ENCODE measurements at places on chromosomes 3 and 15.

- DNase-seq: no peak
Measured at GRCh38 chr15:51801391-51801835, 28.0 kb upstream of the TMOD3 start.

DNA sequence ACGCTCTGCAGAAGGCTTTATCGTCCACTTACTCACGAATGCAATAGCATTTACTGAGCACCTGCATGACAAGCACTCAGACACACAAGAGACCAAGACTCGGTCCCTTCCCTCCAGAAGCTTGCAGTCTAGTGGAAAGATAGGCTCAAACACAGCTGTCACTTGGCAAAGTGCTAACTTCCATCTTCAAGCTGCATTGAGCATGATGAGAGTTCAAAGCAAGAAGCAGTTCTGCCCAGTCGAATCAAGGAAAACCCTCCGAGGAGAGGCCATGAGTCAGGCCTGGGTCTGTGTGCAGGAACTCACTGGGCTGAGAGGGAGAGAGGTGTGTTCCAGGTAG, 51.5 kb downstream of the C3orf20 start:
- DNase-seq: no peak

DNA sequence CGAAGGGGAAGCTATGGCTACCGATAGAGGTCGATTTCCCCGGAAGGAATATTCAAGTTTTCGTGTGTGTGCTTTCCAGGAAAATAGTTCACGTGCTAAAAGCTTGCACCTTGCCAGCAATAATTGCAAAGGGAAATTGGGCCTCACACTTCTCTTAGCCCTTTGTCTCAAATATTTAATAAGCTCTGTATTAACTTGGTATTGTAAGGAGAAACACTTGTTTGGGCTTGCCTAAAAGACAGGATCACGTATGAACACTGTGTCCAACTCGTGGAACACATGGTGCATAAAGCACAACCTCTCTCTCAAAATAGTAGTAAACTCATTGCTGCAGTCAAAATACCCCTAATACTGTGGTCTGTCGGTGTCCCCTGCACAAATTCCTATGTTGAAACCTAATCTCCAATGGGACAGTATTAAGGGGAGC, 352 bp upstream of the TMF1 start:
- no peak for DNase-seq

DNA sequence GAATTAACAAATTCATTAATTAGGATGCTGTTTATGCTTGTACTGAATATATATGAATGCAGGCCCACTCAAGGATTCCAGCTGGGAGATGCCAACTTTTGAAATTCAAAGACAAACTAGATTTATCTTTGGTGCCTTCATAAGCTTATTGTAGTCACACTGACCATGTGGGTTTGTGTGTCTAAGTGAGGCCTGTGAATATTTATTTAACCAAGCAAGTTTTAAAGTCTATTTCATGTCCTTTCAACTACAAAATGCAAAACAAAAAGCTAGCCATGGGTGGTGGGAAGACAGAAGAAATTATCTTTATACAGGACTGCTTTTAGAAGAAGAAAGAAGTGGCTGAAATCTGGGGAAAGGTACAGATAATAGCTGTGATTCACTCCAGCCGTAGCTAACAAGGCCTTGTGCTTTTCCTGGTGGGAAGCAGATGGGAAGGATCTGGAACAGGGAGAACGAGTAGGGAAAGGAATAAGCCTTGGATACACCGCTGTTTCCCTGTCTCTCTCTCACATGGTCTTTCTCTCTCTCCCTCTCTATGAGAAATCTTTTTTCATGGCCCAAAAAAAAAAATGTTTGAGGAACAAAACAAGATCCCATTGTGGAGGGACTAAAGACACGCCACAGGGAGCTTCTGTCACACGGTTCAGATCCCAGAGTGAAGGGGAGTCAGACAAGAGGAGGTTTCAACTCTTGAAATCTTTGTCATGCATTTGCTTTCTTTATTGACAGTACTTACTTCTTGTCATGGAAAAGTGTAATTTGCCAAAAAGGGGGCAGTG, 225.5 kb downstream of the RORA start:
- no peak for DNase-seq

- peak; percentile 5 for DNase-seq
Measured at GRCh38 chr3:103048068-103048722, 613.4 kb downstream of the ZPLD1 start.

DNA sequence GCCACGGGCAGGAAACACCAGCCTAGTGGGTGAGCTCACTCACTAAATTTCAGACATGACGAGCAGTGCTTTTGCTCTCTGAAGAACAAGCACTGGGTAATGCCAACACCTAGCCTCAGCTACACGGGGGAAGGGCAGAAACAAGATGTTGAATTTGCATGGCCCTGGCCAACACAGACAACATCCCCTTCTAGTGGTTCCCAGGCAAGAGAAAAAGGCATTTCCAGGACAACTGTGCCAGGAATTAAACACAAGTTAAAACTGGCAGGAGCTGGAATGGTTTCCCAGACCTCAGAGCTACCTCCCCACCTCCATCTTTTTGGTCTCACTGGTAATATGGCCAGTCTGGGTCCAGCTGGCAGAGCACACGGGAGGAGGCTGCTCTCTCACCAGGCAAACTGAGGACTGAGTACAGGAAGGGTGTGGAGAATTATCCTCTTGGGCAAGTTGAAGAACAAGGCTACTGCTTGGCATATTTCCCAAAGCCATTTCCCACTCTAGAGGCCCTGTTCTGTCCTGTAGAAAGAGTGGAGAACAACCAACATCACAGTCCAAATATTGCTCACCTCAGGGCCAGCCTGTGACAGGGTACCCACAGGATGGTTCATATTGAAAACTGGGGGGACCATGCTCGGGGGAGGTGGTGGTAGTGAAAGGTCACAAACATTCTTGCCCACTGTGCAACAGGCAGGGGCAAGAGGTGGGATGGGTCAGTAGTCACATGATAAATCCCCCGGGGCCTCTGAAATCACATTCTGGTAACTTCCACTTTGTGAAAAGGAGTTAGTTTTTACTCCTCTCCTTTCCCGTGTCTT, 26.5 kb downstream of the TSPAN3 start:
- no peak for DNase-seq

DNA sequence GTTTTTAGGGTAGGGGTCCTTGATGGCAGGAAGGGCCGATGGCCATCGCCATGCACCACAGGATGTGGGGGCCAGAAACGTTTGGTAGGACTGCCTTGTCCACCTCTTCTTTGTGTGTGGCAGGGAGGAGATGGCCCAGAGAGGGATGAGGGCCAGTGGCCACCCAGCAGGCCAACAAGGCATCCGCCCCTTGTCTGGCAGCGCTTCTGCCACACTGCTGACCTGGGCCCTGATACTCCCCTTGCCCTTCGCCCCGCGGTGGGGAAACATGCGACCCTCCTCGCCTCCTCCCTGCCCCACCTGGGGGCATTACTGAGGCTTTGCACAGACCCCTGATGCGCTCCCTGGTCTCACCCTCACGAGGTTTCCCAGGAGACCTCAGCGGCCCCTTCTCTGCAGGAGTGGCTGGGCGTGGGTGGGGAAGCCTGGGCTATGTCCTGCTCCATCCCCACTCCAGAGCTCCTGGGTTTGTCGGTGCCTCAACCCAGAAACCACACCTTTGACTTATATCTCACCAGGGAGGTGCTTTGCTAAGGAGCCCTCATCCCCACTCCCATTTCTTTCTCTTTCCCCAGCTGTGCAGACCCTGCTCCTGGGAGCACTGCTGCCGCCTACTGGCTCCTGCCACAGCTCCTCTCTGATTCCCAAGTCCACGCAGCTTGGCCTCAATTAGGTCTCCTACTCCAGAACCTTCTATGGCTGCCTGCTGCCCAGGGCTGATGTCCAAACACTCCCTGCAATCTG, 38.7 kb downstream of the FEM1B start:
- no peak for DNase-seq

GRCh38 chr15:80573606-80574005, 121.5 kb upstream of the ABHD17C start:
- DNase-seq: no peak

- DNase-seq: no peak
Measured at GRCh38 chr15:89747708-89748682, 3.1 kb downstream of the MESP1 start.

DNA sequence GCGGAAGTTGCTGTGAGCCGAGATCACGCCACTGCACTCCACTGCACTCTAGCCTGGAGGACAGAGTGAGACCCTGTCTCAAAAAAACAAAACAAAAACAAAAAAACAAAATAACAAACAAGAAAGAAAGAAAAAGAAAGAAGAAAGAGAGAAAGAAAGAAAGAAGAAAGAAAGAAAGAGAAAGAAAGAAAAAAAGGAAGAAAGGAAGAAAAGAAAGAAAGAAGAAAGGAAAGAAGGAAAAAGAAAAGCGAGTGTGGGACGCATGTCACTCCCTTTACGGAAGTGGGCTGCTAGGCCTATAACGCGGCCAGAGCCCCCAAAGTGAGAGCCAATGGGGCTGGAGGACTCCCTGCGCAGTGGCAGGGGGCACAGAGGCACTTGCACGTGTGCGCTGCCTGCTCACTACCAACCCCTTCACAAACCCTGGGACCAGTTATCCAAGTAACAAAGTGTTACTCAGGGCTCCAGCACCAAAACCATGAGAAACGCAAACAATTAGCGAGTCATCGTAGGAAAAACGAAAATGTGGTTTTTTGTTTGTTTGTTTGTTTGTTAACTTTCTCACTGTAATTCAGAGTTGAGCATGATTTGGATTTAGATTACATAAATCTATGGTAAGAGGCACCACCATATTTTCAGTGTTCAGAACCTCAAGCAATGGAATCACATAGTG, 40.8 kb upstream of the ATP1B3 start:
- DNase-seq: no peak

- no peak for DNase-seq
Measured at GRCh38 chr3:44117736-44118135, 124.0 kb upstream of the TOPAZ1 start.
